T-helper 17 cell (primary cell): ENCODE measurements at places on chromosomes 3 and 15.

GRCh38 chr3:147354623-147355022, 51.7 kb downstream of the ZIC4 start:
- DNase-seq = no peak

GRCh38 chr3:33417066-33417673, 23.0 kb downstream of the UBP1 start:
- DNase-seq = no peak

DNA sequence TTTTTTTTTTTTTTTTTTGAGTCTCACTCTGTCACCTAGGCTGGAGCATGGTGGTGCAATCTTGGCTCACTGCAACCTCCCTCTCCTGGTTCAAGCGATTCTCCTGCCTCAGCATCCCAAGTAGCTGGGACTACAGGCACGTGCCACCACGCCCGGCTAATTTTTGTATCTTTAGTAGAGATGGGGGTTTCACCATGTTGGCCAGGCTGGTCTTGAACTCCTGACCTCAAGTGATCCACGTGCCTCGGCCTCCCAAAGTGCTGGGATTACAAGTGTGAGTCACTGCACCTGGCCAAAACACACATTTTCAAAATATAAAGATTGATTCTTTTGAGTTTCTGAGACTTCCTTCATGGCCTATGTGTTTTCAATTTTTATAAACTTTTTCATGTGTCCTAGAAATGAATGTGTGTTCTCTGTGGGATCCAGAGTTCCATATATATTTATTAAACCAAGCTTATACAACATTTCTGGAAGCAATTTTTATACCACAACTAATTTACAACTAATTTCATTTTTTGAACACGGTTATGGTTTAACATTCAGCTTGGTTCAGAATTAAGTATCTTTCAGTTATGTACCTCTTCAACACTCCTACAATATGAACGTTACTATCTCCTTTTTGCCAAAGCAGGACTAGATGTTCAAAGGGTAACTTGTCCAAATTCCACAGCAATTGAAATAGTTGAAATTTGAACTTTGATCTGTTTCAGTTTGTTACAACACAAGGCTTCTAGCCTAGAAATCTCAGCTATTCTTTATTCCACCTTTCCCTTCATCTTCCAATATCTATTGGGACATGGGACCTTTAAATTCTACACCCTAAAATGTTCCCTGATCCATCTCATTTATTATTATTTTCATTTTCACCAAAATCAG, 1.5 kb downstream of the ACAD11 start:
- DNase-seq = no peak

GRCh38 chr3:155619118-155619915, 125.6 kb downstream of the PLCH1 start:
- DNase-seq = no peak

DNA sequence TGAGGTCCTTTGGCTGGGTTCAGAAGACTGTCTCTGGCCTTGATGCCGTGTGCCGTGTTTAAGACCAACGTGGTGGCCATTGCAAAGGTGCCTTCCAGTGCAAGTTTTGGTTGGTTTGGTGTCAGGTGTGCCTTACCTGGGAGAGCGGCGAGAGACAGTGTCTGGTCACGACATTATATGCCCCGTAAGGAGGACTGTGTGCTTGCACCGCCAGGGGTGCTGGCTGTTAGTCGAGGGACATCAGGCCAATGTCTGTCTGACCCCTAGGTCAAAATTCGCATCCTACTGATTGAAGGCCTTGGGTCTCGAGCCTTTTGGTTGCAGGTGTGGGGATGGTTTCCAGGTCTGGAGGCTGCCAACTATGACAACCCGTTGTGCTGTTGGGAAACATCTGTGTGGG, 111.9 kb downstream of the SNRPN start:
- no peak for DNase-seq

GRCh38 chr3:15318661-15319060, 13.7 kb downstream of the SH3BP5 start:
- no peak for DNase-seq

DNA sequence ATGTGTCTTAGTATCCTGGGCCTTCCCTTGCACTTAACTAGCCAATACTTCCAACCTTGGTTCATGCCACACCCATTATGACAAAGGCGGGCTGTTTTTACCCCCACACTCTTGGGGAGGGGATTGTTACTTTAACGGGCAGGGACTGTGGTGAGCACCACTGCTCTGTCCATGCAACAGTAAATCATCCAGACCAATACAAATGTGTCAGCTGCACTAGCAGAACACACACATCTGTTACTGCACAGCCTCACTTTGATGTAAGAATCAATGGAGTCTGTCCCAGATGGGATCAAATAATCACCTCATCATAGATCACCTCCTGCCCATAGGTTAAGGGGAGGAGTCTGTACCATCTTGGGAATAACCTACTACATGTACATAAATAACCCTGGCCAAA, 58.1 kb downstream of the NPAP1 start:
- DNase-seq = no peak

DNA sequence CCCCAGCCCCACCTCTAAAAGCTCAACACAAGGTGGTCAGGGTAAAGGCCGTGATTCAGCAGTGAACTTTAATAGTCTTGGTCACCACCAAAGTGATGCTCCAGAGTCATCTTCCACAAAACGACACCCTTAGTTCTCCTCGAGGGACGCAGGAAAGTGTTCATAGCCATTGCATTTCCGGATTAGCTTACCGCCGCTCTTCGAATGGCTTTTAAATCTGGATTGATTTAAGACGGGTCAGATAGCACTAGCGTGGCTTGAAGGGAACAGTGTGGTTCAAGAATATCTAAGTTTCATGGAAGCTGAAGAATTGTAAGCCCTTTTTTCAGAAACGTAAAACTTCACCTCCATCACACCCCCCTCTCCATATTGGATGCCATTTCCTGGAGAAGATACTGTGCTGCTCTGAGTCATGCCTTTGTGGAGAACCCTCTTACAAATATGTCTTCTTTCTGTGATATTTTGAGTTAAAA, 829 bp downstream of the RNF7 start:
- DNase-seq = no peak

GRCh38 chr15:50241684-50242450, 23.7 kb downstream of the HDC start:
- no peak for DNase-seq

DNA sequence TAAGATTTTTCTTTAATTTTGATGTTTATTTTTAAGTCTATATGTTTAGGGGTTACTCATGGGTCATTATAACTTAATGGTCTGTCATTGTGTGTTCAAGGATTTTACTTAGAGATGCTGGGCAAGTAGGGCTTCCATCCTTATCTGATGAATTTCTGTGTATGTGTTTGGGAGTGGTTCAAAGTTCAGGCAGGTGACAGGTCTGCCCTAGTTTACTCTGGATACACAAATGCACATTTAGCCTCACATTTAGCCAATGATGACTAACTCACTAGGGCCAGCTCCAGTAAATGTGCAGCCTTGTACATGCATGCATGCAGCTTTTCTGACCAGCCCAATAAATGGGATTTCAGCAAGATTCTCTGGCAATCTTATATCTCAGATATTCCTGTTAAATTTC, 554.1 kb downstream of the SI start:
- DNase-seq = no peak

- DNase-seq = no peak
These were observed 8.0 kb upstream of the ACAP2 start for GRCh38 chr3:195450731-195451229.

- no peak for DNase-seq
These were observed 27.3 kb downstream of the EID1 start for GRCh38 chr15:48905216-48905615.

- DNase-seq = no peak
These were observed 127.7 kb upstream of the IQSEC1 start for GRCh38 chr3:13200946-13201345.

DNA sequence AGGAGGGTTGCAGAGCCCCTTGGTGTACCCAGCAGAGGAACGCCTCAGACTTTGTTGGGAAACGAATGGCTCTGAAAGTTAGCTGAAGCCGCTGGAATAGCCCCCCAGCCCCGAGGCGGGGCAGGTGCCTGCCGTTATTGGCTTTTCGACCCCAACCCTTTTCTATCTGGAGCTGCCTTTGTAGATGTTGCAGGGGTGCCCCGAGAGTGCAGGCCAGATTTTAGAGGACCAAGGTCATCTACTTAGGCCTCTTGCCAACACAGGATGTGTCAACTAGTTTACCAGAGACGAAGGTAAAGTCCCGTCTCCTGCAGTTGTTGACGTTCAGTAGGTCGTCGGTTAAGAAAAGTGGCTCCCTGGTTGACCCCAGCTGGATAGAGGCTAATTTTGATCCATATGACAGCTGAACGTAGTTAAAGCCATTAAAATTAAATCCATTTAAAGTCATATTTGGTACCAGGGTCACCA, 579 bp upstream of the UBE3A start:
- no peak for DNase-seq

- no peak for DNase-seq
These were observed 53.0 kb downstream of the PDIA5 start for GRCh38 chr3:123119802-123120201.

GRCh38 chr3:71309342-71309741, 274.2 kb downstream of the FOXP1 start:
- no peak for DNase-seq

DNA sequence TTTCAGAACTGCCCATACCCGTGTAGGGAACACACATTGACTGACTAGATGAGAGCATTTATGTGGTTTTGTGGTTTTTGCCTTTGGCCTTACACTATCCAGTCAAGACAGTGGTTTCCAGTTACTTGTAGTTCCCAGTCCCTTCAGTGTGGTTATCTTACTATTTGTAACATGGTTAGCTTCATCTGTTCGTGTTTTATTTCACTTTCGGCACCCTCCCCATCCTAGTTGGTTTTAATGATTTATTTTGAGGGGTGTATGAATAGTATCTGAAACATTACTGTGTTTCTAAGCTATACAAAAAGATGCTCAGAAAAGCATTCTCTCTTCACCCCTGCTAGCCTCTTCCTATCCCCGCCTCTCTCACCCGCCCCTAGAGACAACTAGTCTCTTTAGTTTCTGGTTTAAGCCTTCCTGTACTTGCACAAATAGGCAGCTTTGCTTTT, 14.1 kb downstream of the LYSMD4 start:
- no peak for DNase-seq

DNA sequence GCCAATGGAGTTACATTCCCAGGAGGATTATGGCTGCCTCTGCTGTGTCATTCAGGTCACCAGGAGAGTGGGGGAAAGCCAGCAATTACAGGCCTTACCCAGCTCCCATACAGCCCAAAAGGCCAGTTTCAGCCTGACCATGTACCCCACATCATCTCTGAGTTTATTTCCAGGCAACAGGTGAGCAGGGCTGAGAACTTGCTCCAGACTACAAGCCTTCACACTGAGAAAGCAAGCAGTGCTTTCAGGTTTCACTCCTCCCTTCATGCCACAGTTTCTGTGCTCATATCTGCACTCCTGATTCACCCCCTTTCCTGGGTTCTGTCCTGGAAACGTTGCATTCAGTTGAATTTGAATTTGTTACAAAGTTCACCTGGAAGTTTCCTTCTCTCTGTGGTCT, 68.1 kb upstream of the ABI3BP start:
- DNase-seq = no peak

- no peak for DNase-seq
These were observed 12.1 kb downstream of the UBAP1L start for GRCh38 chr15:65102912-65103311.

DNA sequence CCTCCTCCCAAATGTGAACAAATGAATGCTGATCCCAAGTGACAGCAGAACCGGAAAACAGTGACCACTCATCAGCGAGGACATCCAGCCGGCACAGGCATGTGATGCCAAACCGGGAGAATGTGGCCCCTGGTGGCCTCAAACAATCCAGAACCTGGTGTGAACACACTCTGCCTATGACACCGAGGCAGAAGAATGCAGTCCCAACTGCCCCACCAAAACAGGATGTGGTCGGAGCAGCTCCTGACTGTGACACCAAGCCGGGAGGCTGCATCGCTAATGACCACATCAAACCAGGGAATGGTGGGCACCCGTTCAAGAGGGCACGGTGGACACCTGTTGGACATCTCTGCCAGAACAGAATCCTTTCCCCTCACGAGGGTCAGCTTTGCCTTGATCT, 15.4 kb downstream of the SCN5A start:
- no peak for DNase-seq

GRCh38 chr3:114213627-114214541, 23.5 kb downstream of the ZNF80 start:
- DNase-seq = peak; percentile 33

- no peak for DNase-seq
These were observed 9.3 kb downstream of the ARIH2 start for GRCh38 chr3:48927928-48928327.

GRCh38 chr3:131880948-131881347, 153.9 kb downstream of the CPNE4 start:
- DNase-seq = no peak

DNA sequence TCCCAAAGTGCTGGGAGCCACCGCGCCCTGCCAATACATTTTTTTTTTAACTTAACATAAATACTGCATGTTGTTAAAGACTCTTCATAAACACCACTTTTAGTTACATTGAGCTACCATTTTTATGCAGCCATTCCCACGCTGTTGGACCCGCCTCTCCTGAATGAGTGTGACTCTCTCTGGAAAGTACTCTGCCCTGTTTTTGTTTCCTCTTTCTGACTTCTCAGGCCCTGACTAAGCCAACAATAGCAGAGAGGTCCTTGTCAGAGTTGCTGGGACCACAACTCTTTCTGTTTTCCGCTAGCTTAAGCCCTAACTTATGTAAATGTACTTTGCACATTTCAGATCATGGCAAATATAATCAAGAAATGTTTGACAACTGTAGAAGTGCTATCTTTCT, 35.2 kb downstream of the PARP15 start:
- DNase-seq = no peak

- no peak for DNase-seq
These were observed 126.5 kb downstream of the STT3B start for GRCh38 chr3:31659246-31659645.

GRCh38 chr3:41434781-41435180, 235.5 kb downstream of the CTNNB1 start:
- no peak for DNase-seq

DNA sequence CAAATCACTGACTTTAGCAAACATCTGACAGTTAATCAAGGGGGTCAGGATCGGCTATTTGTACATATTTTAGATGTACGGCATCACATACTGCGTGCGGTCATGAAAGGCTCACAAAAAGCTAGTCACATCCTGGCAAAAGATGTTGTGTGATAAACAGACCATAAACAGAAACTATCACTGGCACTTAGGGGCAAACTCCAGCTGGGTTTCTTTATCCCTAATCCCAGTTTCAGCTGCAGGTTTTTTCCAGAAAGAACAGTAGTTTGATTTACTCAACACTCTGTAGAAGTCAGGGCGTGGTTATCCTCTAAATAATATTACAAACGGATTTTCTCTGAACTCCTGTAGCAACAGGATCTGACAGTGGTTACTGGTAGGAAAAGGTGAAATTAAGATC, 112.4 kb upstream of the BHLHE40 start:
- DNase-seq = no peak

DNA sequence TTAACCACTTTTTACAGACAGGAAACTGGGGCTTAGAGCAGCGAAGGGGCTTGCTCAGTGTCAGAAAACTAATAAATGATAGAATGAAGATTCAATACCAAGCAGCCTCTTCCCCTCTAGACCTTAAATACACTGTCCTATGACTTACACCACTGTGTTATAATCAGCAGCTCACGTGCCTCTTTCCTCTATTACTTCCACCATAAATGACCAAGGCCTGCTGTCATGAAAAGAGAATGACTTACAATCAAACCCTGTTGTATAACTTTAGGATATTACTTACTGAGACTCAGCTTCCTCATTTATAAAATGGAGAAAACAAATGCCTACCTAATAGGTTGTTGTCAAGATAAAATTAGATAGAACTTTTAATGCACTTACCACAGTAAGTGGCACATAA, 11.6 kb downstream of the FMN1 start:
- DNase-seq = no peak

- DNase-seq = no peak
These were observed 24.9 kb upstream of the DHX36 start for GRCh38 chr3:154349223-154349622.

- no peak for DNase-seq
These were observed 1333.5 kb upstream of the CADM2 start for GRCh38 chr3:83625261-83625660.
